ENCODE measurements at places on chromosomes 7 and 10.

- no peaks in the 10 kb centered on the region for H3K4me1 ChIP-seq
- no peak overlapping the region for H3K4me3 ChIP-seq
- no peak for DNase-seq
- H3K27ac ChIP-seq = no peak overlapping the region
Measured at GRCh38 chr7:155358948-155359712, 61.5 kb downstream of the INSIG1 start.

DNA sequence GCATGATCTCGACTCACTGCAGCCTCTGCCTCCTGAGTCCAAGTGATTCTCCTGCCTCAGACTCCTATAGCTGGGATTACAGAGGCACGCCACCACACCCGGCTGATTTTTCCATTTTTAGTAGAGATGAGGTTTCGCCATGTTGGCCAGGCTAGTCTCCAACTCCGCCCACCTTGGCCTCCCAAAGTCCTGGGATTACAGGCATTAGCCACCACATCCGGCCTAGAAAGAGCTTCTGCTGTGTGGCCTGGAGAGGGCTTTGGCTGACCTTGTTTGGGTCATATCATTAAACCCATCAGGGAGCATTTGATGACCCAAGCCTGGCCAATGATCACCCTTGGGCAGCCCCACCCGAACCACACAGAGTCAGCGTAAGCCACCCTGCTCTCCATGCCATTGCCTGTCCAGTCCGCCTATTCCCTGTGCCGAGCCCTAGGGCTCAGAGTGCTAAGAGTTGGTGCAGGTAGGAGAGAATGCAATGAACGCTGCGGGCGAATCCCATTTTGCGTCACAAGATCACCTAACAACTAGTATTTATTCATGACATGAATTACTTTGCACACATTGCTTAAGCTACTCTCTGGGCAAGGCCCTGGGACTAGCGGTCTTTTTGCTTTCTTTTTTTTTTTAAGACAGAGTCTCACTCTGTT, 22.3 kb upstream of the GDI2 start:
- no peak overlapping the region for H3K4me3 ChIP-seq
- H3K36me3 ChIP-seq = no peaks in the 10 kb centered on the region
- H3K27me3 ChIP-seq = no peaks in the 10 kb centered on the region
- H3K27ac ChIP-seq = no peak overlapping the region
- DNase-seq = no peak

DNA sequence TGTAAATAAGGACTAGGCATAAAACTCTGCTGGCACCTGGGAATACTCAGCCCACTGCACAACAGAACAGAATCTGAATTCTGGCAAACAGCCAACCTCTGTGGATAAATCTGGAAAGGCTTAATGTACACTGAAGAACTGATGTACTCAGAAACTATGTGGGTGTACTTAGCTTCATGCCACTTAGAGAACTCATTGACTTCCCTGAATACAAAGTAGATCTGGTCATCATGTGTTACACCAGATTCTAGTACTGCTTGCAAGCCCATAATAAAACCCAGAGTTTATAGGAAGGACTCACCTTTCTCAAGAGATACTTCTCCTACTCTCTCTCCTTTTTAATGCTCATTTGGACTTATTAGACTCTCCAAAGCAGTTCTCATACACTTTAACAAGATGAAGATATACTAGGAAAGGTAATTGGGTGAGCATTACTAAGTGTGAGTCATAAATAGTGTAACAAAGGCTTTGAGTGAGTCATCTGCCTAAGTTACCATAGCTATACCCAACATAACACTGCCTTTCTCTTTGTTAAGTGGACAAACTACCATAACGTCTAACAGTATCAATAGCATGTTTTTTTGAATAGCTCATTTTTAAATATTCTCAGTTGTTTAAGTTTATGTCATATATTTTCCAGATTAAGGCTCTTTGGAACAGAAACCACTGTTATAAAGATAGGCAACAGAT, 309.1 kb downstream of the MDFIC start:
- no peaks in the 10 kb centered on the region for H3K36me3 ChIP-seq
- H3K4me1 ChIP-seq = peaks cover 24% of the 10 kb centered on the region
- no peak for DNase-seq
- H3K27ac ChIP-seq = peak overlapping the region; percentile 76
- H3K4me3 ChIP-seq = no peak overlapping the region

DNA sequence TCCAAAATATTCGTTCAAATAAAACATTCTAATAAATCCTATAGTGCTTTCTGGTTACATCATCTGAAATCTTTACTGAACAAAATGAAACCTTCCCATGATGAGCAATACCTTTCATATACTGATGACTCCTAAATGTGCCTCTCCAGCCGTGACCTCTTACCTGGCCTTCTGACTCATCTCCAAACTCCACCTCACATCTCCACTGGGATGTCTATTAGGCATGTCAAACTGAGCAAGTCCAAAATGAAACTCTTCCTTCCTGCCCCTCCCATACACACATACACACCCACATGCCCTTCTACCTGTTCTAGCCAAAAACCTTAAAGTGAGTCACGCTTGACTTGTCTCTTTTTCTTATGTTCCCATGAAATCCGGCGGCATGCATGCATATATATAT, 22.9 kb downstream of the GSAP start:
- H3K36me3 ChIP-seq = no peaks in the 10 kb centered on the region
- H3K4me1 ChIP-seq = peaks cover 17% of the 10 kb centered on the region
- no peak overlapping the region for H3K4me3 ChIP-seq
- peak overlapping the region; percentile 74 for H3K27ac ChIP-seq

DNA sequence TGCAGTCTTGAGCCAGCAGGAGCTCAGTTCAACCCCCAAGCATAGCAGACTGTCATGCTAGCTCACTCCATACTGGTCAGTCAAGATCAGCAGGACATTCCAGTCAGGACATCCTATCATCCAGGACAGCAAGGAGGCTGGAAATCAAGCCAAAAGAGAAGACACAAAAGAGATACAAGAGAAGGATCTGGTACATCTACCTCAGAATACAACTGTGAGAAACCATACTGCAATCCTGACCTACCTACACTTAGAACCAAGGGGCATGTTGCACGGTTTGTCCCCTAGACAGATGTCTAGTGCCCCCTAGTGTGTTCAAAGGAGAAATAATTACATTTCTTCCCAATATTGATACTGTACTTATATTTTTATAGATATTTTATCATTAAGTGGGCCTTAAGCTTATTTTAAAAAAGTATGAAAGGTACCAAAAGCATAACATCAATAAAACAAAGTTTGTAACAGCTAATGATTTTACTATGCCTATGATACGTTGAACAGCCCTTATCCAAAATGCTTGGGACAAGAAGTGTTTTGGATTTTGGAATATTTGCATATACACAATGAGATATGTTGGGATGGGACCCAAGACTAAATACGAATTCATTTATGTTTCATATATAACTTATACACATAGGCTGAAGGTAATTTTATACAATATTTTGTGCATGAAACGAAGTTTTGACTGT, 26.7 kb downstream of the ERCC6 start:
- no peak overlapping the region for H3K27ac ChIP-seq
- no peak for DNase-seq
- H3K27me3 ChIP-seq = no peaks in the 10 kb centered on the region
- H3K4me3 ChIP-seq = no peak overlapping the region

DNA sequence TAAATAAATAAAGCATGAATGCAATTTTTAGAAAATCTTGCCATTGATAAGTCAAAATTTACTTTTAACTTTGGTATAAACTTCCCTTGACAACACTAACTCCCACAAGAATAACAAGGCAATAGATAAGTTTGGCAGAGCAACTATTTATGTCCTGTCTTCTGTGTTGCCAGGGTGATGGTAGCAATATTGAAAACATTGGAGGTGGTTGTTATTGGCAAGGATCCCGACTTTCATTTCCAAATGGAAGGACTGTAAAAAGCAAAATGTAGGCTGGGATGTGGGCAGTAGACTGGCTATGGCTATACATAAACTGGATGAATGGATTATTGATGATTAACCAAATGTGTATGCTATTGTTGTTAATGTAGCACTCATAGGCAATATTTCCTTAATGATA, 134.9 kb upstream of the CACNA2D1 start:
- H3K27me3 ChIP-seq = peaks cover 3% of the 10 kb centered on the region
- H3K4me3 ChIP-seq = no peak overlapping the region
- no peak for DNase-seq
- no peaks in the 10 kb centered on the region for H3K36me3 ChIP-seq
